ENCODE measurements at places on chromosomes 16 and 17. TPM values are rescaled to one million over a fixed set of nuclear protein-coding genes. Genes with fewer than 3 reads are reported as not detected.

DNA sequence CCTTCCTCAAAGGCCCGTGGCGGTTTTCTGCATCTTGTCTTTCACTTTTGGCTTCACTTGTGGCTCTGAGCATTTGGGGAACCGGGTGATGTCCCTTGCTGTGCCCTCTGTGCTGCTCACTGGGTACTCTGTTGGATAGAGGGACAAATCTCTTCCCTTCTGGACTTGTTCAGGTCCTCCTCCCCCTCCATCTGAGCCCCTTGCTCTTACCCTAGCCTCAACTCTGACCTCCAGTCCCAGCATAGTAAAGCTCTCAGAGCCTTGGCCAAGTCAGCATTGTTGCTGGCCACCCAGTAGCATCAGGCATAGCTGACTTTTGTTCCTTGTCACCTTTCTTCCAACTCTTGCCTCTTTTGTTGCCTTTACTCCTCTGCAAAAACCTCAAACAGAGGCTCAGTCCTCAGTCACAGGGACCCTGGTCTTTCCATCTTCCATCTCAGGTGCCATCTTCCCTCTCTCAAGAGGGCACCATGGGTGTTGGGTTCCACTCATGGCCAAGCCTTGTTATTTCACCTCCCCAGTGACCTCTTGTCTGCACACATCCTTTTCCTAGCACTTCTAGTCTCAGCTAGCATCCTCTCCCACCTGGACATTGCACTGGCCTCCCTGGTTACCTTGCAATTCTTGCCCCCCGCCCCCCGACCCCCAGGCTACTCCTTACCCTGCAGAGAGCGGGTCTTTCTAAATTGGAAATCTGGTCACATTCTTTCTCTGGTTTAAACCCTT is 393 bp upstream of the PSMB10 start:
- no peak for DNase-seq

The TMEM92 gene
- total RNA-seq = not detected

DNA sequence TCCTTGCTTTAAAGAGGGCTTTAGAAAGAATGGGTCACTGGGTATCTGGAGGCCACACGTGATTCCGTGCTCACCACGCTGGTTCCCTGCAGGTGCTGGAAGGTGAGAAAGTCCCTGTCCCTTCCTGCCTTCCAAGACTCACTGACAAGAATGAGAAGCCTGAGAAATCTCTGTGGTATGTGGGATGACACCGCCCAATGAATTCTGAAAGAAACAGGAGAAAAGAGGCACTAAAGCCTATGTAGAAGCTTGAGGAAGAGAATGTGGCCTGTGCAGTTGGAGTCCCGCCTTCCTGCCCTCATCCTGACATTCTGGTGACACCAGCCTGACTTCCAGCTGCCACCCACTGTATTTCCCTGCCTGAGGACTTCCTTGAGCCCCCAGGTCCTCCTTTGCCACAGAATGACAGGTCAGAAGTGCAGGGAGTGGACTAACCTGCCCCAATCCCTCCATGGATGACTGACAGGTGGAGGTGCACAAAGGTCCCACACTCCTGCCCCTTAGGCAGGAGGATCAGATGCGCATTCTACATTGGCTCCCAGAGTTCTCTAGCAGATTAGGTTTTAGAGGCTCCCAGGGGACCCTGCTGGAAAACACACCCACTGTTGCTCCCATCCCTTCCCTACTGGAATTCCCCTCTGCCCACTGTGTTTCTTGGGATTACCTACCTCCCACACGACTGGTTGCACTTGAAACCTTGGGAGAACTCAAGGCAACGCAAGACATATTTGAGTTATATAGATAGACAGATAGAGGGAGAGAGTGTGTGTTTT is 38.6 kb upstream of the TENT4B start:
- no peak for DNase-seq

- no peak for DNase-seq
Measured at GRCh38 chr16:67456391-67457081, 24.4 kb downstream of the ATP6V0D1 start.

DNA sequence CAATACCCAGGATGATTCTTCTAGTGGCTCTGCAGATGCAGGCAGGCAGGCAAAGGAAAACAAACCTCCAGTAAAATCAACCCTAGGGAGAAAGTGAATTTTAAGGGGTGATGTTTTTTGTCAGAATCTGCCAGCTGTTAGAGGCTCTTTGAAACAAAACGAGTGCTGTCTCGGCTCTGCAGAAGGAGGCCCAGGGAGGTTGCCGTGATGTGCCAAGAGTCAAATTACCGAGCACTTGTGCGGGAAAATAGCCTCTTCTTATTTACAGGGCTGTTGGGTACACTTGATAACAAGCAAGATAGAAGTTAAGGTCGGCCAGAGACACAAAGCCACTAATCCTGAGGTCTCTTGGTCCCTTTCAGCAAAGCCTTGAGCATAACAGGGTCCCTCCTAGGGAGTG is 68.9 kb upstream of the EEF2KMT start:
- DNase-seq = no peak

The KRT36 gene
- total RNA-seq = not detected

The SDK2 gene
- total RNA-seq = 0.84 TPM

The HSF4 gene
- total RNA-seq = 29.7 TPM

The RILP gene
- total RNA-seq = 31.4 TPM

- no peak for DNase-seq
Measured at GRCh38 chr17:50203086-50203485, 1.7 kb upstream of the COL1A1 start.
